HS-27A (cell line): ENCODE measurements at places on chromosomes 16 and 17.

DNA sequence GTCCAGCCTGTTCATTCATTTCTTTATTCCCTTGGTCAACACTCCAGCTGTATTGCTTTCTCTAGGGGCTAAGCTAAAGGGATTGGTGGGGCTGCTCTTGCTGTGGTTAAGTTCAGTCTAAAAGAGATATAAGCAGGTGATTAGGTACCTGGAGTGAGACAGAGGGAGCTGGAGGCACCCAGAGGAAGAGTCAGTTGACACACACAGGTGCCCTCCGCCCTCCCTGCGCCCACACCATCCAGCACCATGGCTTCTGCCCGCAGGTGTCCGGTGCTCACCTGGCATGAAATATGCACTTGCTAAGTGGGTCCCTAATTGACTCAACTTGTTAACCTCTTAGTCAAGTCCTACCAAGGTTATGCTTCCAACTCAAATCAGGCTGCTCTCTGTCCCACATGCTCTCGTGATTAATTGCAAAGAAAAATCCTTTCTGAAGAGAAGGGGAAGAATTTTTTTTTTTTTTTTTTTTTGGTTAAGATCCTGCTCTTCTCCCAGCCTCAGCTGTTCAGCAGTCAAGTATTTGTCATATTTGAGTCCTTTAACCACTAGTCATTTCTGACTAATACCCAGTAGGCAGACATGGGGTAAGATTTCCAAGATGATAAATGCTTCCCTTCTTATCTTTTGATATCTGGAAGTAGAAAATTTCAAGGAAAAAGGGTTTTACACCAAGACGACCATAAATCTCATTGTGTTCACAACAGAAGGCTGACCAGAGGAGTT is 199.8 kb upstream of the WSCD1 start:
- no peak for DNase-seq

- no peak for DNase-seq
These were observed 87.0 kb upstream of the HS3ST3A1 start for GRCh38 chr17:13688716-13689115.

- no peak for DNase-seq
These were observed 1453.7 kb downstream of the CDH8 start for GRCh38 chr16:60582528-60582927.

GRCh38 chr16:66687906-66688625 is 8.5 kb downstream of the CMTM4 start:
- no peak for DNase-seq

- DNase-seq = no peak
These were observed 46.9 kb downstream of the TUBD1 start for GRCh38 chr17:59845595-59846393.

GRCh38 chr16:57643910-57644309 is 15.5 kb downstream of the ADGRG1 start:
- no peak for DNase-seq

- no peak for DNase-seq
These were observed 34.7 kb downstream of the GJC1 start for GRCh38 chr17:44795421-44795820.

DNA sequence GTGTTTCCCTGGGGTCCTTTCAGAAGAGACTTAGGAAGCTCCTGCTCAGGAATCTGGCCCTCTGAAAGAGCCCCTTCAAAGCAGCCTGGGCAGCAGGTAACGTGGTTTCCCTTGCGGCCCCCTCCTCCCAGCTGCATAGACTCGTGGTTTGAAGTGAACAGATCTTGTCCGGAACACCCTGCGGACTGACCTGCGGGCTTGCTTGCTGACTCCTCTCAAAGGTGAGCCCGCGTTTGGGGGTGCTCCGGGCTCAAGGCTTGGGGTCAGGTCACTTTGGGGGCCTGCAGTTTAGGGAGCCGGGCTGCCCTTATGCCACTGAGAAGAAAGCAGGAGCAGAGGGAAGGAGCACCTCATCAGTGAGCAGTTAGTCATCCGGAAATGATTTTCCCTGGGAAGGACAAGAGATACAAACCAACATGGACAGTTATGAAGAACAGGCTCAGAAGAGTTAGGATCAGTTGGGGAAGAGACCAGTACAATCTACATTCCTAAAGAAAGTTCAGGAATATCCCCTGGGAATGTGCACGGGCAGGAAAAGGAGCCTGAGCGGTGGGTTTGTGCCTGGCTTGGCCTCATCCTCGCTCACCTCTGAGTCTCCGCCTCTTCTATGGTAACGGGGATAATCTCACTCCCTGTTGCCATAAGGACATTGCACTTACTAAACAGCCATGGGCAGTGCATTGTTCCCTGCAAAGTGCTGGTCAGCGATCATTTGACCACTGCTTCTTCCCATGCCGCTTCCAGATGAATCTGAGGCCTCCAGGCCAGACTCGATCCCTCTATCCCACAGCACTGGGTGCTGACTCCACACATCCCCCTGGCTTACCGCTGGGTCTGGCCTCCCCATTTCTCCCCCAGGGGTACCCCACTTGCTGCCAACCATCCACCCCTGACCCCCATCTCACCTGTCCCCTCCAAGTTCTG is 10.0 kb downstream of the LDHD start:
- no peak for DNase-seq
